Thyroid gland (tissue), 4 donors: ENCODE measurements at places on chromosomes 12 and 14. TPM values are rescaled to one million over a fixed set of nuclear protein-coding genes. Genes with fewer than 3 reads are reported as not detected.

- no peak for DNase-seq
- H3K4me3 ChIP-seq = no peak overlapping the region
- no peaks in the 10 kb centered on the region for H3K27me3 ChIP-seq
- no peaks in the 10 kb centered on the region for H3K36me3 ChIP-seq
- no peaks in the 10 kb centered on the region for H3K4me1 ChIP-seq
Observed at GRCh38 chr12:2322554-2323120, 269.9 kb downstream of the CACNA1C start.

The SLC8A3 gene
- total RNA-seq = not detected

The TMEM121 gene
- 16.2 TPM for total RNA-seq

DNA sequence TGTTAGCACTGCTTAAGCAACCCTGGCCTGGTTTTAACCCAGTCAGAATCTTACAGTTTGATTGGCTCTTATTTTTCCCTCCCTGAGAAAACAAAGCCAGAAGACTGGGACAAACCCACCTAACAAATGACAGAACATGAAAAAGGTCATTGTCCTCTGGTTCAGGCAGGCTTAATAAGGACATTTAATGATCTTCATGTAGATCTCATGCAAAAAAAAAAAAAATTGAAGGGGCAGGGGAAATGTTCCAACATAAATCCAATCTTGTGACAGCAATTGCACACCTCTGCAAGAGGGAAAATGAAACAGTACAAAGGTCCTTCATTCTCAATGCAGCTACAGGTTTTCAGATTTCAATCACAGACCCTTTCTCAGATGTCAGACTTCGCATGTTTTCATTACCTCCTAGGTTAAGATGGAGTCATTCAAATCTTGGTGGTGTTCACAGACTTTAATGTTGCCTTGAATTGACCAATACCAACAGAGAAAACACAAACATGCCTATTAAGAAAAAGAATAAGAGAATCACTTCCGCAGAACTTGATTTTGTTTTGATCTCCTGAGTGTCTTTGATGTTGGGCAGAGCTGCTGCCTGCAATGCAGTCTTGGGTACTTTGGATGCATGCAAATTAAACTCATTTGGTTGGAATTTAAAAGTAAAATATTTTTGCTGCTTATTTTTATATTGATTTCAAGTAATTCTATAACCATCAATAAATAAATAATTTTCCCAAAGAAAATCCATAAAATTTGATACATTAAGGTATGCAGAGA, 359.0 kb downstream of the BTG1 start:
- DNase-seq = no peak
- H3K4me1 ChIP-seq = no peaks in the 10 kb centered on the region
- no peaks in the 10 kb centered on the region for H3K36me3 ChIP-seq
- no peak overlapping the region for H3K27ac ChIP-seq
- no peak overlapping the region for H3K4me3 ChIP-seq

The RBP5 gene
- total RNA-seq = not detected

DNA sequence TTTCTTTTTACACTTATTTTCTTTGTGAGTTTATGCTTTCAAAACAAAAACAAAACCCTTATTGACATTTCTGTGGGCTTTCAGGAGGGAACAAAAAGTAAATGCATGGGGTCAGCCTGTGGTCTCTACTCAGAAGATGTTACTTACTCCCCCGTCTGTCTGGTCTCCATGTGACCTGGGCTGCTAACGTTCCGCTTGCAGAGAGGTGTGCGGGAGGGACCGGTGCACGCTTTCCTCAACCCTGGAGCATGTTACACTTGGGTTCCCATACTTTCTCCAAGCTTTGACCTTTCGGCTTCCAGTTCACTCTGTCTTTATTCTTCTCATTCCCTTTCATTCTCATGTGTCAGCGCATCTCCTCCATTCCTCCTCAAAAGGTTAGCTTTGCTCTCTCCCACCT, 36.5 kb downstream of the ZC3H14 start:
- H3K36me3 ChIP-seq = peaks cover 61% of the 10 kb centered on the region
- H3K27me3 ChIP-seq = no peaks in the 10 kb centered on the region
- H3K4me1 ChIP-seq = no peaks in the 10 kb centered on the region
- no peak overlapping the region for H3K4me3 ChIP-seq
- no peak for DNase-seq

GRCh38 chr12:87233671-87234070, 795.5 kb downstream of the C12orf50 start:
- no peaks in the 10 kb centered on the region for H3K4me1 ChIP-seq
- no peaks in the 10 kb centered on the region for H3K36me3 ChIP-seq
- no peak overlapping the region for H3K27ac ChIP-seq
- DNase-seq = no peak
- H3K27me3 ChIP-seq = no peaks in the 10 kb centered on the region

The GARIN6 gene
- total RNA-seq = not detected
